Fibroblast of mammary gland (primary cell): ENCODE measurements at places on chromosomes 6 and 20.

DNA sequence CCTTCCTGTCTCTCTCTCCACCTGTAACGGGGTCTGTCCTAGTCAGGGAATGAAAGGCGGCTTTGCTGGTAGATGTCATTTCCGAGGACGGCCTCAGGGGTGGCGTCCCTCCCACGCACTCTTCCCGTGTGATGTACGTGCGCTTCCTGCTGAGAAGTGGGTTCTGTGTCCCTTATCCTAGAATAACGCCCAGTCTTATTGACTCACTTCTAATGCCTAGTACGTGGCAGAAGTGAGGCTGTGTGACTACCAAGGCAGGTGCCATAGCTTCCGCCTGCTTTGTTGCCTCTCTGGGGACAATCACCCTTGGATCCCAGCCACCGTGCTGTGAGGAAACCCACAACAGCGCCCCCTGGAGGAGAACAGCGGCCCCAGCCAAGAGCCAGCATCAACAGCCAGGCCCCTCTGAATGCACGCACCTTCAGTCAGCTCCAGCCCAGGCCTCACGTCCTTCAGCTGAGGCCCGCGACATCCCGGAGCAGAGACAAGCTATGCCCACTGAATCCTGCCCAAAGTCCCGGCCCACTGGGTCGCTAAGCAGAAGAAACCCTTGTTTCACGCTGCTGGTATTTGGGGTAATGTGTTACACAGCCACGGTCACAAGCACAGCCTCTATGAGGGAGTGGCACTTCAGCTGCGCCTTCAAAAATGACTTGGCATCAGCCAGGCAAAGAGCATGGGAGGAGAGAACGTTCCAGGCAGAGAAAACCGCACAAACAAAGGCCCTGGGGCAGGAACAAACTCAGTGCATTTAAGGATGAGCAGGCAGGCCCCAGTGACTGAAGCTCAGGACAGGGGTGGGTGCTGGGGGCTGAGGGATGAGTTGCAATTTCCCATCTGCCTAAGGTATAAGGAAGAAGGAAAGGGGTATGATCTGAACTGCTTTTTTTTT is 224.2 kb downstream of the NFATC2 start:
- DNase-seq, result peak; percentile 34

DNA sequence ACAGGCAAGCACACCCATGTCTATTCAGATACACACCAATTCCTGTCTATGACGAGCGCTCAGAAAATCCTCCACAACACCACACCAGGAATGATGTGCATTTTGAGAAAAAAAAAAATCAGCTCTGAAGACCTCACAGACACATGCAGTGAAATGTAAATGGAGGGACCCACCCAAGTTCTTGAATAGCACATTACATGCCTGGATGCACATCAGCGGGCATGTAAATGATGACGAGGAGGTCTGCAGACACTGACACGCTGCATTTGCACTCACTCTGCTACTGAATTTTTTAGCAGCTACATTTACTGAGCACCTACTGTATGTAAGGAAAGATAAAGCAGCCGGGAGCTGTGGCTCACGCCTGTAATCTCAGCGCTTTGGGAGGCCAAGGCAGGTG is 14.7 kb downstream of the NRSN2 start:
- no peak for DNase-seq

GRCh38 chr6:37432590-37432915 is 468 bp upstream of the CMTR1 start:
- no peak for DNase-seq

- DNase-seq, result peak; percentile 35
These were observed 246.0 kb upstream of the FLRT3 start for GRCh38 chr20:14583413-14583812.

GRCh38 chr20:52494244-52494643 is 302.7 kb upstream of the ZFP64 start:
- peak; percentile 87 for DNase-seq
